Activated T-helper 1 cell treated with anti-CD3 and anti-CD28 coated beads, Interleukin-2, amount 50 U/mL, for 16 hours (primary cell): ENCODE measurements at places on chromosomes 5 and 9.

- DNase-seq = no peak
Observed at GRCh38 chr9:99998266-99998665, 91.8 kb downstream of the STX17 start.

- peak; percentile 30 for DNase-seq
Observed at GRCh38 chr9:34375901-34376595, 650 bp downstream of the MYORG start.

- DNase-seq = no peak
Observed at GRCh38 chr5:138037271-138037670, 4.4 kb upstream of the FAM13B start.

DNA sequence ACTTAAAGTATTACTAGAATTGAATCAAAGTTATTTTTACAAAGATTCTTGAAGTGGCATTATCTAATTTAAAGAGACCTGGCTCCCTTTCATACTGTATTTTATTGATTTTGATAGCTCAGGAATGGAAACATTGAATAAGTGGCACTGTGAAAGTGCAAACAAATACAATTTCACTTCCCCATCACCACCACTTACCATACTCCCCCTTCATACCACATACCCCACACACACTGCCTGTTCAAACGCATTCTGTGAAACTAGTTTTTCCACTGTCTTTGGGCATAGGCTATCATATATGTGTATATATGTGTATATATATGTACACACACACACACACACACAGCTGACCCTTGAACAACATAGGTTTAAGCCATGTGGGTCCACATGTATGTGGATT, 62.1 kb upstream of the ATG10 start:
- no peak for DNase-seq

DNA sequence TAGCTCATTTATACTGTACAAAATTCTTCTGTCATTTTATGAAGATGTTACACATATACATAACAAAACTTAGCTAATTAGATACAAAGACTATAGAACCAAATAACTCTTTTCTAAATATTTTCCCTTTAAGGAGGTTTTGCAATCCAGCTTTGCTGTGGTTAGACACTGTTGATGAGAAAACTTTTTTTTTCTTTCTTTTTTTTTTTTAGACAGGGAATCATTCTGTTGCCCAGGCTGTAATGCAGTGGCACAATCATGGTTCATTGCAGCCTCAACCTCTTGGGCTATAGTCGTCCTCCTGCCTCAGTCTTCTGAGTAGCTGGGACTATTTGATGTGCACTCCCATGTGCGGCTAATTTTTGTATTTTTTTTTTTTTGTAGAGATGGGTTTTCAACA, 38.5 kb upstream of the CDKN2B start:
- DNase-seq = no peak

- DNase-seq = no peak
Observed at GRCh38 chr5:122316656-122317055, 4.6 kb downstream of the SNCAIP start.

DNA sequence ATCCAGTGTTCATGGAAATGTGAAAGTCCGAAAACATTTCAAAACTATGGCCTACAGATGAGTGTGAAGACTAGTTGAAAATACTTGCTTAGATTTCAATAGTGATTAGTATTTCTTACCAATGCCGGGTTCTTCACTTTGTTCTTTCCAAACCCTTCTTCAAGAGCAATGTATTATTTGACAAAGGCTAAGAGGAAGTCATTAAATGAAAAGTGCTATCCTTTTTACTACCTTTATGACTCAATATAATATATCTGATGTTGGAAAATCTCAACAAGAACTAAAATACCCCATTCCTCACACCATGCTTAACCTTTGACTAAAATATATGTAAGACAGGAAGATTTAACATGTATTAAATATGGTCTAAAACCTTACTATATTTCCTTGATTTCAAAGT, 6.7 kb upstream of the MIER3 start:
- no peak for DNase-seq

DNA sequence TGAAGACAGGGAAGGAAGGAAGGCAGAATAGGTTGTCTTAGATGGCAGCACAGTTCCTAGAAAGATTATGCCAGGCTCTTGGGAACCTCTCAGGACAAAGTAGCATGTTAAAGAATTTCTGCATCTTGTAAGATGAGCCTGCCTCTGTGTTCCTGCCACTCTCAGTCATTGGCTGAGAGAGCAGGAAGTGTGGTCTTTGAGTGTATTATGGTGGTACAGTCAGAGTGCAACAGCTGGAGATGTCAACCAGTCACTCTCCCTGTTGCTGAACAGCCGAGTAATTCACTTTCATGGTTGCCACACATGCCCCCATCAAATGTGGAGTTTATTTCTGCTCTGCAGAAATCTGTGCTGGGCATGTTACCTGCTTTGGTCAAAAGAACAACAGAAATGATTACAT, 659.6 kb upstream of the RIOK2 start:
- no peak for DNase-seq

DNA sequence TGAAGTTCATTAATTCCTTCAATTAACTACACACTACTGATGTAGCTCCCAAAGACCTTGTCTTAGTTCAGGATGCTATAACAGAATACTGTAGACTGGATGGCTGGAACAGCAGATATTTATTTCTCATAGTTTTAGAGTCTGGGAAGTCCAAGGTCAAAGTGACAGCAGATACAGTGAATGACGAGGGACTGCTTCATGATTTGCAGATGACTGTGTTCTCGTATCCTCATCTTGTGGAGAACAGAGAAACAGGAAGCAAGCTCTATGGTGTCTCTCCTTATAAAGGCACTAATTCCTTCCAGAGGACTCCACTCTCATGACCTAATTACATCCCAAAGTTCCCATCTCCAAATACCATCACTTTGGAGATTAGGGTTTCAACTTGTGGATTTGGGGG, 65.6 kb upstream of the MAP1B start:
- DNase-seq = no peak

- DNase-seq = no peak
Observed at GRCh38 chr9:108186642-108187395, 669.0 kb downstream of the ACTL7B start.

DNA sequence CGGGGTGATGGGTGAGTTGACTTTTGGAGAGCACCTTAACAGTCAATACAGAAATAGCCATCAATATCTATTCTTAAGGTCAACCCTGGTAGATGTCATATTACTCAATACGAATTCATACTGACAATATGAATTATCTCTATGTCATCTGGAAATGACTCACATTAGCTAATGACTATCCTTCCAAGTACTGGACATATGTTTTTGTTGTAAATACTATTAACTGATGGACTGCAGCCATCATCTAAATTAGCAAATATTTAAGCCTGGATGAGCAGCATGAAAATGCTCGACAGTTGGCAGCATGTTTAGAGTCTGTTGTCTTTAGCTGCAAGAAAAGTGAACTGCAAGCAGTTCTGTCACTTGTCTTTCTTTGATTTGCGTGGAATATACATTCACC, 19.6 kb upstream of the ISOC1 start:
- DNase-seq = no peak

DNA sequence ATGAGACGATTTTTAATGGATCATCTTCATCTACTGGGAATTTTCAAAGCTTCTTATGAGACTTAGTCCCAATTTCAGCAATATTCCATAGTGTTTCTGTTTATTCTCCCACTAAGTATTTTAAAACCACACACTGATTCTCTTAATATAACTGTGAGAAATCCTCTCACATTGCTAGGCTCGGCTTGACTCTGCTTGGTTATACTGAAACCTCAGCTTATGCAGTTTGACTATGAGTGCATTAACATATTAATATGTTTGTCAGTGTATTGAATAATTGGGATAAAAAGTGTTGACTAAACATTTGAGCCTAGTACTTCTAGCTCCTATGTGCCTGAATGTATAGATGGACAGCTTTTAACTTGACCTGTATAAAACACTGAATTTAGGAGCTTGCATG, 298.5 kb upstream of the IZUMO3 start:
- no peak for DNase-seq

DNA sequence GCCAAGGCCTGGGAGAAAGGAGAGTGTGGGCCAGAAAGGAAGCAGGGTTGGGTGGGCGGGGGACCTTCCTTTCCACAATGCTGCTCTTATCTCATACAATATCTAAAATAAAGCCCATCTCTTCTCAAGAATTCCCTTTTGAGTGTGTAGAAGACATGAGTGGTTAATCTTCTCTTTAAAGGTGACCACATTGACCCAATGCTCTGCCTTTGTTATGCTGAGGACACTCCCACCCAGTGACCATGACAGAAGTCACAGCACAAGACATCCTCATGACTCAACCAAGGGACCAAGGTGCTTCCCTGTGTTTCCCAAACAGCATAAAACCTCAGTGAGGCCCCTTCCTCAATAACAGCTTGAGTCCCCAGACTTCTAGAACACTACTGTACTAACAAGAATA, 193.0 kb upstream of the ADAMTS16 start:
- DNase-seq = no peak

GRCh38 chr5:150781706-150782614, 3.4 kb downstream of the SMIM3 start:
- DNase-seq = no peak

DNA sequence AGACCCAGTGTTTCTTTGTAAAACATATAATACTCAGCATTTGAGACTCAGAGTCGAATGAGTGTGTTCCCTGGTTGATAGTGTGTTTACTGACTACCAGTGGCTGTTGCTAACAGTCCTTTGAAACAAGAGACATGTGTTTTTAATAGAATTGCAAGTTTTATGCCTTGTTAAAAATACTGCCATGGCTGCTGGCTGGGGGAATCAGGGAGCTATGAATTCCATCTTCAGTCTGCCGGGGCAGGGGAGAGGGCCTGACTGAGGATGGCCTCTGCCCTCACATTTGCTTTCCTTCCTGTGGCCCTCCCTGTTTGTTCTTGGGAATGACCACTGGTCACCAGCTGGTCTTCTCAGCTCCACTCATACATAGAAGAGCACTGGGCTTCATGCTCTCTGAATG, 63.8 kb downstream of the PDZD2 start:
- no peak for DNase-seq

- DNase-seq = no peak
Observed at GRCh38 chr9:38339087-38339486, 53.4 kb upstream of the ALDH1B1 start.

- DNase-seq = no peak
Observed at GRCh38 chr9:31347082-31347617, 1037.3 kb upstream of the ACO1 start.

DNA sequence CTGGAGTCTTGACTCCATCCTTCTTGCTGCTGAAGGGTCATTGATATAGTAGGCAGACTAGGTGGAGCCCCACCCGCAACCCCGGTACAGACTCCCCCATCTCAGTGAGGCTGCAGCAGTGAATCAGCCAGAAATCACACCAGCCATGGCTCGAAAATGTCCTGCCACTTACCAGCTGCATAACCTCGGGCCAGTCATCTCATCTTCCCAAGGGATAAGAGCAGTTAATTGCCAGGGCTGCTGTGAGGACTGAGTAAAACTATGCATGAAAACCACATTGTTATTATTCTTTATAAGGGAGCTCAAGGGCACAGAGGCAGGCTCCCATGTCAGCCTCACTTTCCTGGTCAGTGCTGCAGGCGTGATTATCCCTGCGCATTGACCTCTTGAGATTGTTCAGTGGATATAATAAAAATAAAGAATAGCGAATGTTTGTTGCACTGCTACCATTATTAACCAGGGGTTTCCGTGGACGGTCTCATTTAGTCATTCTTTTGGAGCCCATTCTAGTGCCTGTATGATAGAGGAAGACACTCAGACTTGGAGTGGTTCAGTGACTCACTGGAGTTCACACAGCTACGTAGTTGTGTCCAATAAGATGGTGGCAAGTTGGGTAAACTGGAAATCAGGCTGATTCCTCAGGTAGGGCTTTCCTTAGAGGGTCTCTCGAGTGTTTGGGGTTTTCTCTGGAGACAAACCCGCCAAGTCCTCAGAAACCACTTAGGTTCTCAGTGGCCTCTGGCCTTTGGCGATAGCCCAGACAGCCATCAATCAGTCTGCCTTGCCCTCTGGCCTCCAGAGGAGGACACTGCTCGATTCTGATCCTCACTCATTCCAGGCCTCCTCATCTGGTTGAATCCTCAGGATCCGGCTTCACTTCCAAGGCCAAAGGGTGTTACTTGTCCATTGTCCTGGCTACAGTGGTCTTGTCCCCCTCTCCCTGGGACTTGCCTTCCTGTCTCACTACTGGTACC, 39.9 kb downstream of the COL15A1 start:
- no peak for DNase-seq

DNA sequence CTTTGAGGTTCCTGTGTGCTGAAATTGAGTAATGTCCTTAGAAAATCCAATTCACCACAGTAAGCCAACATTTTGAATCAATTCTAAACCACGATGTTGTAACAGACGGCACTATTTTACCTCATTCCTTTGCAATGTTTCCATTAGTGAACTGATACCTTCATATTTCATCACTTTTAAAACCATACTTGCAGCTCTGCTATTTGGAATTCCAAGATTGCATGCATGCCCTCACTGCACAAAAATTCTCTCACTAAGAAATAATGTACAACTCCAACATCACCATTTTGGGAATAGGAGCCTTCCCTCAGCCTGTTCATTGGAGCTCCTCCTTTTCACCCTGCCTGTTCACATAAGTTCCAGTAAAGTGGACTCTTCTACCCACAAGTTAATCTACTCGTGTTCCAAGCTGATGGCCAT, 74.8 kb upstream of the TGFBR1 start:
- no peak for DNase-seq

- no peak for DNase-seq
Observed at GRCh38 chr5:126851501-126852011, 74.6 kb downstream of the LMNB1 start.

DNA sequence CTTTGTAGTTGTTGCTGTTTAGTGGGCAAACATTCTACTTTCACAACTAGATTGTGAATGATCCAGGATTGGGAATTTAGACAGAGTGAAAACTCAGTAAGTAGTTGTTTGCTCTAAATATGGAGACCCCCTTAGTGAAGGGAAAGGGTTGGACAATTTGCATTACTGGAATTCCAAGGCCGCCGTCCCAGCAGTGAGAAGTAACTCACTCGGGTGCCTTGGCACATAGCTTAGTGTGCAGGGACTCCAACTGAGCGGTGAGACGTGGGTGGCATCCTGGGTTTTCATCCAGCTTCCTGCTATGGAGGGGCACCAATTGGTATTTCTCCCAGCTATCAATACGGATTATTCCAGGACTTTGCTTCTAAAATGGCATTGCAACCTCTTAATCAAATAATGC, 69.7 kb upstream of the FCN1 start:
- no peak for DNase-seq

DNA sequence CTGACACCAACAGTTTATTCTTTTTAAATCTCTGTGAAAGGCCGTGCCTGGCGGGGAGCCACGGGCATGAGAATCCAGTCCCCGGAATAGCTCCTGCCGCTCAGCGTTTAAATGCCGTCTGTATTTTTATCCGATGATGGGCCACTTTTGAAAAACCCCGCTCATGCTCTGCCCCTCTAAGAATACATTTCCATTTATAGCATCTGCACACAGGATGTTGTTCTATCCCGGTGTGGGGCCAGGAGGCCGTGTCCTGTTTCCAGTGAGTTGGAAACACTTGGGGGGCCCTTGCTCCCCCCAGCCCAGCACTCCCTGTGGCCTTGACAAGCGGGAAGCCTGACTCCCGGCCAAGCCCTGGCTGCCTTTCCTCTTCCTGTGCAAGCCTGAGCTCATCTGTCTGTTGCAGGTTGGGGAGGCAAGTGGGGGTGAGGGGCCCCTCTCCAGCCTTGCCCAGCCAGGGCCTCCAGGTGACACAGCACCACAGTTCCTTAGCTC, 39.0 kb downstream of the ERGIC1 start:
- no peak for DNase-seq
